Activated naive CD8-positive, alpha-beta T cell treated with anti-CD3 and anti-CD28 coated beads for 36 hours (primary cell): ENCODE measurements at places on chromosomes 2 and 18.

DNA sequence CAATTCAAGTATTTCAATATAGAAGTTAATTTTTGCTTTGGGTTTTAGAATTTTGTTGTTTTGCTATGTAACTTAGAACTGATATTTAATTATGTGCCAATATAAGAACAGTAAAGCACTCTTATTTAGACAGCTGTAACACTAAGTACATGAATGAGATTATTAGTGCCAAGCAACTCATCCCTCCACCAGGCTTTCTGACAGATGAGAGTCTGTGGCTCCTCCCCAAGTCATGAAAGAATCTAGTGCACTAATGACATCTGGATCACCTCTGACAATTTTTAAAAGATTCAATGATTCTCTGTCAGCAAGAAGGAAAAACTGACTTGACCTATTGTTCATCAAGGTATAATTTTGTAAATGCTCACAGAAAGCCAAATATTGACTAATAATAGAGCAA, 67.8 kb downstream of the TMEFF2 start:
- no peak overlapping the region for H3K4me3 ChIP-seq
- no peaks in the 10 kb centered on the region for H3K27me3 ChIP-seq
- no peaks in the 10 kb centered on the region for H3K4me1 ChIP-seq

- no peak overlapping the region for H3K27ac ChIP-seq
- no peaks in the 10 kb centered on the region for H3K27me3 ChIP-seq
- H3K4me1 ChIP-seq: peaks cover 13% of the 10 kb centered on the region
- peaks cover 16% of the 10 kb centered on the region for H3K36me3 ChIP-seq
- no peak overlapping the region for H3K4me3 ChIP-seq
- no peak for DNase-seq
Observed at GRCh38 chr2:232833830-232834229, 36.2 kb upstream of the SNORC start.

GRCh38 chr2:42052702-42053481, 5.1 kb downstream of the PKDCC start:
- H3K36me3 ChIP-seq: no peaks in the 10 kb centered on the region
- peaks cover 30% of the 10 kb centered on the region for H3K27me3 ChIP-seq
- H3K4me3 ChIP-seq: no peak overlapping the region
- H3K4me1 ChIP-seq: no peaks in the 10 kb centered on the region

- peaks cover 11% of the 10 kb centered on the region for H3K27me3 ChIP-seq
- H3K4me3 ChIP-seq: no peak overlapping the region
- no peak for DNase-seq
- H3K4me1 ChIP-seq: no peaks in the 10 kb centered on the region
Observed at GRCh38 chr2:120875431-120875830, 139.8 kb downstream of the GLI2 start.

GRCh38 chr2:208466151-208466919, 59.7 kb downstream of the PTH2R start:
- no peaks in the 10 kb centered on the region for H3K36me3 ChIP-seq
- no peak for DNase-seq
- no peak overlapping the region for H3K27ac ChIP-seq
- peaks cover 6% of the 10 kb centered on the region for H3K27me3 ChIP-seq

DNA sequence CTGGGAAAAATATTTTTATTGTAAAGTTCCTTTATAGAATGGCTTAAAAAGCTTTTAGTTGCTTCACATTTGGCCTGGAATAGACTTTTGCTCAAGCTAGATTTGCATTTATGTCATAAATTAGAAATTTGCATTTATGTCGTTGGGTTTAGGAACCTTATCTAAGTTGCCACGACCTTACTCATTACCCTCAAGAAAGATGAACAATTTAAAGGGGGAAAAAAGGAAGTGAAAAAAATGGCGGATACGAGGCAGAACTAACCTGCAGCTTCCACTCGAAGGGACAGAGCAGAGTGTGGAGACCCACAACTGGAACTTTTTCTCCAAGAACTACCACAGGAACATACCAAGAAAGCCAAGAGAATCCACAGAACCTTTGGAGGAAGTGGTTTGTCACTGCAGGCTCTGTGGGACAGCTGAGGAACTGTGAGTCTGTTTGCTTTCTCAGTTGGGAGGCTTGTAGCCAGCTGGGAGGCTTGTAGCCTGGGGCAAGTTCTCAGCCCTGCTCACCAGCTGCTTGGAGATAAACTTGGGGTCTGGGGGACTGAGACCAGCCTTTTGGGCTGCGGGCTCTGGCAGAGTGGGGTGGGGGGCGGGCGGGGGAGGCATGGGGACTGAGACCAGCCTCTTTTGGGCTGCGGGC, 349.9 kb upstream of the MEIS1 start:
- no peak overlapping the region for H3K27ac ChIP-seq
- no peak overlapping the region for H3K4me3 ChIP-seq
- no peaks in the 10 kb centered on the region for H3K4me1 ChIP-seq
- H3K27me3 ChIP-seq: no peaks in the 10 kb centered on the region

DNA sequence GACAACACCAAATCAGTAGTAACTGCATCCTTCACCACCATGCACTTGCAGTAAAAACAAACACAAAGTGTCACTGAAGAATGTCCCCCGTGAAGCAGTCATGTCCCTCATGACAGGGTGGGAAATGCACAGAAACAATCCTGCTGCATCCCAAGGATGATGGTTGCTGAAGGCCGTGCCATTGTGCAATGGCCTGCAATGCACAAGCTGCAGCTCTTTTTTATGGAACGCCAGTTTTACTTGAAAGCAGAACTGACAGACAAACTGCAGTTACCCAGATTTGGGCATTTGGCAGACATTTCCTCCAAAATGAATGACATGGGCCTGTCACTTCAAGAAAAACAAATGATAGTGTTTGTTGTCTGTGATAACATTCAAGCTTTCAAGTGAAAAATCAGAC, 2.4 kb upstream of the CHST10 start:
- no peak overlapping the region for H3K27ac ChIP-seq
- no peak for DNase-seq
- H3K4me3 ChIP-seq: no peak overlapping the region
- peaks cover 21% of the 10 kb centered on the region for H3K4me1 ChIP-seq

DNA sequence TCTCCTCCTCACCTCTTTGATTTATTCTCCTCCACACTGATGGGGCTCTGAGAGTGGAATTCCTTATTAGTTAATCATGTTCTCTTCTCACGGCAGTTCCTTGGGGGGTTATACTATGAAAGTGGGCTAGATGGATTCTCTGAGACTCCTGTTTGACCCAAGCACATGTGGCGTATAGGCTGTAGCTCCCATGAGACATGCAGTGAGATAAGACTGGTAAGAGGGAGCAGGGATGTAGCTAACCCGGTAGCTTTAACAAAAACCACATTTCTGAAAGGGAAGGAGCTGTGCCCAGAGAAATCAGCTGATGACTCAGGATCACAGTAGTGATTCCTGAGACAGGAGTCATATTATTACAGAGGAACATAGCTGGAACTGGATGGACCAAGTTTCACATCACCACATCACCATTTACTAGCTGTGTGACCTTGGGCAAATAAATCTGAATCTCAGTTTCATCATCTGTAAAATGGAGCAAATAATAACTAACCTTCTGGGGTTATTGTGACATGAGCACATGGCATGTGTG, 82.9 kb downstream of the CRIM1 start:
- peaks cover 7% of the 10 kb centered on the region for H3K4me1 ChIP-seq
- H3K36me3 ChIP-seq: peaks cover 16% of the 10 kb centered on the region
- DNase-seq: no peak
- no peak overlapping the region for H3K4me3 ChIP-seq

DNA sequence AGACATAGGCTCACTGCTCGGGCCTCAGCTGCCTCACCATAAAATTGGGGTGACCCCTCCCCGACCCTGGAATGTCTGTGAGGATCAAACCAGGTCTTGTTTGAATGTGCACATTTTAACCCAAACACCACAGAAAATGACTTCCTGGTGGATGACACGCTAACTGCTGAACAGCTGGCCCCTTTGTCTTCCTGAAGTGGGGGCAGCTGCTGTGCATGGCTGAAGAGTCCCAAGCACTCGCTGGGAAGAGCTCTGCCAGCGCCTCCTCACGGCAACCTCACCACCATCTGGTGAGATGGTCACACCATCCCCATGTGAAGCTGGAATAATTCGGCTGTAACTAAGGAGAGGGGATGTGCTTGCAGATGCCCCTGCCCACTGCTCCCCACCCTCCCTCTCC, 34.0 kb downstream of the AQP12A start:
- H3K27ac ChIP-seq: no peak overlapping the region
- H3K4me3 ChIP-seq: no peak overlapping the region
- no peak for DNase-seq
- H3K36me3 ChIP-seq: no peaks in the 10 kb centered on the region

GRCh38 chr18:60753753-60754152, 381.2 kb upstream of the MC4R start:
- no peaks in the 10 kb centered on the region for H3K27me3 ChIP-seq
- no peaks in the 10 kb centered on the region for H3K4me1 ChIP-seq
- H3K36me3 ChIP-seq: no peaks in the 10 kb centered on the region
- H3K4me3 ChIP-seq: no peak overlapping the region
- DNase-seq: no peak

GRCh38 chr18:56983275-56983992, 163.5 kb upstream of the BOD1L2 start:
- no peak for DNase-seq
- H3K27ac ChIP-seq: no peak overlapping the region
- peaks cover 7% of the 10 kb centered on the region for H3K36me3 ChIP-seq
- H3K4me1 ChIP-seq: peaks cover 3% of the 10 kb centered on the region

GRCh38 chr2:77922567-77922966, 400.4 kb upstream of the LRRTM4 start:
- no peak for DNase-seq
- no peak overlapping the region for H3K27ac ChIP-seq
- H3K4me3 ChIP-seq: no peak overlapping the region
- H3K27me3 ChIP-seq: no peaks in the 10 kb centered on the region
- H3K36me3 ChIP-seq: no peaks in the 10 kb centered on the region

- no peak overlapping the region for H3K4me3 ChIP-seq
- H3K36me3 ChIP-seq: no peaks in the 10 kb centered on the region
- no peak overlapping the region for H3K27ac ChIP-seq
Observed at GRCh38 chr2:65710779-65711295, 278.4 kb upstream of the SPRED2 start.

DNA sequence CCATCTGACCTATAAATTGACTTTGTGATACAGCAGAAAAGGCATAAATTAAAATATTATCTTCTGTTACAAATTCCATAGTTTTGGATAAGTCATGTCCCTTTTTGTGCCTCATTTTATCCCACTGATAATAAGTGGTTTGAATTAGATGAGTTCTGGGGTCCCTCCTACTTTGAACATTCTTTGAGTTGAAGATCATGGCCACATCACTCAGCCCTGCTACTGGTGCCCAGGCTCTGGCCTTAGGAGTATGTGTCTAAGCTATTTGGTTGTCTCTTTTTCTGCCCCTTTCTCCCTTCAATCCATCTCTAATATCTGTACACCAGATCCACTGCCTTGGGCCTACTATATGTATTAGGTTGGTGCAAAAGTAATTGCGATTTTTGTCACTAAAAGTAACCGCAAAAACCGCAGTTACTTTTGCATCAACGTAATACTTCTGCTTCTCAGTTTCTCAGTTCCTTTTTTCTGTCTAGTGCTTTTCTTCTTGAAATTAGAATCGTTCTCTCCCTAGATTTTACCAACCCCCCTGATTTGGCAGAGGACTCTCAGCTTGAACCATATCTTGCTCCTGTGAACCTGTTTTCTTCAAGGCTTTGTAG, 362.5 kb upstream of the TNP1 start:
- peak overlapping the region; percentile 87 for H3K27ac ChIP-seq
- peak overlapping the region; percentile 33 for H3K4me3 ChIP-seq
- H3K36me3 ChIP-seq: peaks cover 32% of the 10 kb centered on the region
- H3K4me1 ChIP-seq: peaks cover 49% of the 10 kb centered on the region
- H3K27me3 ChIP-seq: peaks cover 14% of the 10 kb centered on the region
- DNase-seq: no peak

DNA sequence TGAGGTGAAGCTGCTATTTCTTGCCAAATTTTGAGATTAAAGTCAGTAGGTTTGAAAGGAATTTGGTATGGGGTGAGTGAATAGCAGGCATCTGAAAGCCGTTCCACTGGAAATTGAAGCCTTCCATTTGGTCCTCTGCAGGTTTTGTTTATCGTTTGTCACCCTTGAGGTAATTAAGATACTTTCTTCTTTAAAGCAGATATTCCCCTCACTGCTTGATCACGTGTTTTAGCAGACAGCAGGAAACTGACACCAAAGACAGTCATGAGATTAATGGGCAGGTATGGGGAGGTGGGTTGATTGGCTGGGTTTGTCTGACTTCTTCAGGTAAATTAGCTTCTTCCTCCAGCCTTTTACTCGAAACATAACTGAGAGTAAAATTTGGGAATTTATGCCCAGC, 10.7 kb downstream of the LPIN1 start:
- H3K27ac ChIP-seq: peak overlapping the region; percentile 82
- no peak for DNase-seq
- H3K4me1 ChIP-seq: peaks cover 78% of the 10 kb centered on the region
- H3K27me3 ChIP-seq: no peaks in the 10 kb centered on the region
- peaks cover 23% of the 10 kb centered on the region for H3K36me3 ChIP-seq

GRCh38 chr2:45263147-45263546, 253.9 kb upstream of the SIX2 start:
- H3K4me1 ChIP-seq: peaks cover 3% of the 10 kb centered on the region
- no peak overlapping the region for H3K27ac ChIP-seq
- no peak overlapping the region for H3K4me3 ChIP-seq
- H3K27me3 ChIP-seq: peaks cover 19% of the 10 kb centered on the region
- no peaks in the 10 kb centered on the region for H3K36me3 ChIP-seq
- DNase-seq: no peak

DNA sequence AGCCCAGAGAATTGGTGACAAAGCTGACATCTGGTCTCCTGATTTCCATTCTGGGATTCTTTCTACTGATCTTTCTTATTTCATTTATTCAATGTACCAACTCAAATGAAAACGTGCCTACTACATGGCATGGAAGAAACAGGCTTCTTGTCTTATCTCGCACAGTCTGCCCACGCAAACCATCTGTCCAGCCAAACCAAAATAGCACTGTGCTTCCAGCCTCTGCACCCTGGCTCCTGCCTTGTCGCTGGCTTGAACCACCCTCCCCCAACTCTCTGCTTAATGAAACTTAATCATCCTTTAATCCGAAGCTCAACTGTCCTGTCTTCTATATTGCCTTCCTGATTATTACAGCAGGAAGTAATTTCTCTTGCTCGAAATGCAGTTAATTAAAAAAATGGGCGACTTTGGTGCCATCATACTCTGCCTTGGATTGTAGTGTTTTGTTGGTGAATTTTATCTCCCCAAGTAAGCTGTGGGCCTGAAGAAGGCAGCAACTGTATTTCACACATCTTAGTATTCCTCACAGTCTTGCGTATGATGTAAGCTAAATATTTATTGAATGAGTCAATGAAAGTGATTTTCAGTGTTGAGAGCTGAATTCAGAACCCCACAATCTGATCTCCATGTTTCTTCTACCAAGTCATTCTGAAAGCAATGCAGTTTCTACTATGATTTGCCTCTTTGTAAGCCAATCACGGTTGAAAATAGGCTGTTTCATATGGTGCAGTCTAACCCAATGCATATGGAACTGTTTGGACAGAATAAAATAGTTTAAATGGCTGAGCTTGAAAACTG, 190.8 kb downstream of the TMEM247 start:
- no peak for DNase-seq
- H3K27ac ChIP-seq: no peak overlapping the region
- no peak overlapping the region for H3K4me3 ChIP-seq
- H3K36me3 ChIP-seq: peaks cover under 1% of the 10 kb centered on the region

GRCh38 chr2:134846213-134846612, 7.8 kb downstream of the ACMSD start:
- H3K27ac ChIP-seq: no peak overlapping the region
- no peaks in the 10 kb centered on the region for H3K4me1 ChIP-seq
- H3K36me3 ChIP-seq: no peaks in the 10 kb centered on the region
- no peaks in the 10 kb centered on the region for H3K27me3 ChIP-seq
- no peak overlapping the region for H3K4me3 ChIP-seq
- DNase-seq: no peak

GRCh38 chr2:218832520-218832919, 917 bp upstream of the PRKAG3 start:
- H3K36me3 ChIP-seq: no peaks in the 10 kb centered on the region
- H3K4me1 ChIP-seq: no peaks in the 10 kb centered on the region
- no peak overlapping the region for H3K4me3 ChIP-seq
- peaks cover 25% of the 10 kb centered on the region for H3K27me3 ChIP-seq
- DNase-seq: no peak
